Right kidney (tissue), 9 donors: ENCODE measurements at places on chromosomes 2 and 18.
A peak's percentile ranks its signal among the peaks of the same experiment; 100 is the strongest.

GRCh38 chr2:228355897-228356296 is 174.4 kb upstream of the SPHKAP start:
- no peak for DNase-seq

DNA sequence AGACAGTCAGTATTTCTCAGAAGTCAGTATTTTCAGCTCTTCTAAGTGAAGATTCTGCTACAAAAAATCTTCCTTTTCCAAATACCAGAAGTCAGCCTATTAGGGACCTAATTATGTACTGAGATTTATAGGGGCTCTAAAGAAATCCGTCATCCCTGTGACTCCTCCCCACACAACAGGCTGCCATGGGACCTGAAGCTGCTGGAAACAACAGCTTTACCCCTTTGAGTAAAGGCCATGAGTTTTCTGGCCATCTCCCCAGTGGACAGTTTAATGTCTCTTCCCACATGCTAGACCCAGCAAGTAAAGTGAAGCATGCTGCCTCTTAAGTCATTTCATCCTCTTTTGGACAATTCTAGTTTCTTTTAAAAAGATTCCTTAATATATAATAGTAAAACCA is 255.7 kb upstream of the ACVR2A start:
- DNase-seq = no peak

DNA sequence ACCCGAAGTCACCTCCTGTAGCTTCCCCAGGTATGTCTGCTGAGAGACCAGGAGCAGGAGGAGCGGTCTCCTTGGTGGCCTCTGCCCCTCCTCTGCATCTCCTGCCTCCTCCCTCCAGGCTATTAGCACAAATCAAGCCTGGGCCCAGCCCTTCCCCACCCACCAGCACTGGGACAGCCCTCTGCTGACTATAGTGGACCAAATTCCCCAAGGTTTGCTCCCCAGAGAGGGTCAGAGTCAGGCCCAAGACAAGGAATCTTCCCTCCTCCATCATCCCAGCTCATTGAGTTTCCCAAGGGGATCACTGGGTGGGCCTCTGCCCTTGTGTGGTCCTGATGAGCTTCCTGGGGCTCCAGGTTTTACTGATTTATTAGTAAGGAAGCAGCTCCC is 62.1 kb downstream of the EMILIN2 start:
- no peak for DNase-seq

- peak; percentile 51 for DNase-seq
These were observed 30.6 kb downstream of the SOWAHC start for GRCh38 chr2:109644571-109645275.

GRCh38 chr18:44655435-44655834 is 25.3 kb upstream of the SETBP1 start:
- no peak for DNase-seq

- DNase-seq = no peak
These were observed 19.6 kb upstream of the NPC1 start for GRCh38 chr18:23605941-23606340.

DNA sequence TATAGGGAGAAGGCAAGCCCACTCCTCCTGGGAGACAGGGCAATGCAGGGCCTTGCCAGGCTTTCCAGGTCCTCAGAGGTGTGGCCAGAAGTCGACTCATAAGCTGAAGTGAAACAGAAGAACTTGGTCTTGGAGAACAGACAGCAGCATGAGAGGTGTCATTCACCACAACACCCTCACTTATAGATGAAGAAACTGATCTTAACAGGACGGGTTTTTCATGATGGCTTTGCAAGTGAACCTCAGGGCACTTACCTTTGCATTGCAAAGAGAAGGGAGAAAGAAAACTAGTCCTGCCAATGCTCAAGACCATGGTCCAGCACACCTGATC is 198.8 kb downstream of the CYRIA start:
- DNase-seq = no peak

GRCh38 chr2:33167622-33168245 is 221.0 kb downstream of the LTBP1 start:
- DNase-seq = peak; percentile 7

DNA sequence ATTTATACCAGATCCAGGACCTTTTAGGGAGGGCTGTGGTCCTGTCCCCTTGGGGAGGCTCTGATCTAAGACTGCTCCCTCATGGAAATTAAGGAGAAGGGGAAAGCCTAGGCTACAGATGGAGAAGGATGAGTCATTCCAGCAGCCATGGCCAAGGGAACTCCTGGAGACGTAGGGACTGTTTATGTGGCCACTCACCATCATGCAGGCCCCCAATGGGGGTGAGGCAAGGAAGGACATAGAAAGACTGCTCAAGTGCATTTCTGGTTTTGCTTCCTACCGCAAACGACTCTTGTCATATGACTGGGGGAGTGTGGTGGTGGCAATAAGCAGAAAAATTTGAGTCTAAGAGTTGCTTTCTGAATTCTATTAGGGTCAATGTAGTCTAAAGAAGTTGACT is 54.0 kb upstream of the CYP1B1 start:
- DNase-seq = no peak

GRCh38 chr2:152649997-152650396 is 67.3 kb downstream of the PRPF40A start:
- no peak for DNase-seq

GRCh38 chr2:26202981-26203490 is 30.1 kb downstream of the GAREM2 start:
- no peak for DNase-seq

DNA sequence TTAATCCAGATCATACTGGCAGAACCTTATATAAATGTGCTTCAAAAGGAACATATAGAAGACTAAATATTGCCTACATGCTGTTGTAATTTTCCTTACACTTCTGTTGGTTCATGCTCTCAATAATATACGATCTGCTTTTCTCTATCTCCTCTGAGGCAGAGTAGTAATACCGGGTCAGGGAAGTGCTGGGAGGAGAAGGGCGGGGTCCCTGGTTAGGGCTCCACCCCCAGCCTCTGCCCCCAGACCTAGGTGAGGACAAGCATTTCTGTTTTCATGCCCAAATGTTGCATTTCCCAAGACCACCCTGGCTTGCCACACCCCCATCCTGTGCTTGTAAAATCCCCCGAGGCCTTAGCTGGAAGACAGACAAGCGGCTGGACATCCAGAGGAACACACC is 55.3 kb downstream of the PLA2R1 start:
- no peak for DNase-seq
